ENCODE measurements at places on chromosomes 2 and 18. TPM values are rescaled to one million over a fixed set of nuclear protein-coding genes. Genes with fewer than 3 reads are reported as not detected.

- DNase-seq = peak; percentile 57
- peak overlapping the region; percentile 39 for H3K27ac ChIP-seq
- H3K4me3 ChIP-seq = no peak overlapping the region
- H3K27me3 ChIP-seq = no peaks in the 10 kb centered on the region
- peaks cover 4% of the 10 kb centered on the region for H3K36me3 ChIP-seq
These were observed 15.0 kb downstream of the IMPA2 start for GRCh38 chr18:11996190-11996754.

GRCh38 chr2:55869637-55870325 lies 53.8 kb downstream of the EFEMP1 start:
- no peak overlapping the region for H3K4me3 ChIP-seq
- H3K36me3 ChIP-seq = no peaks in the 10 kb centered on the region
- no peaks in the 10 kb centered on the region for H3K27me3 ChIP-seq
- H3K27ac ChIP-seq = no peak overlapping the region
- DNase-seq = no peak

GRCh38 chr2:190094316-190094871 lies 31.9 kb upstream of the MSTN start:
- no peaks in the 10 kb centered on the region for H3K4me1 ChIP-seq
- H3K36me3 ChIP-seq = no peaks in the 10 kb centered on the region
- DNase-seq = no peak
- no peak overlapping the region for H3K27ac ChIP-seq

DNA sequence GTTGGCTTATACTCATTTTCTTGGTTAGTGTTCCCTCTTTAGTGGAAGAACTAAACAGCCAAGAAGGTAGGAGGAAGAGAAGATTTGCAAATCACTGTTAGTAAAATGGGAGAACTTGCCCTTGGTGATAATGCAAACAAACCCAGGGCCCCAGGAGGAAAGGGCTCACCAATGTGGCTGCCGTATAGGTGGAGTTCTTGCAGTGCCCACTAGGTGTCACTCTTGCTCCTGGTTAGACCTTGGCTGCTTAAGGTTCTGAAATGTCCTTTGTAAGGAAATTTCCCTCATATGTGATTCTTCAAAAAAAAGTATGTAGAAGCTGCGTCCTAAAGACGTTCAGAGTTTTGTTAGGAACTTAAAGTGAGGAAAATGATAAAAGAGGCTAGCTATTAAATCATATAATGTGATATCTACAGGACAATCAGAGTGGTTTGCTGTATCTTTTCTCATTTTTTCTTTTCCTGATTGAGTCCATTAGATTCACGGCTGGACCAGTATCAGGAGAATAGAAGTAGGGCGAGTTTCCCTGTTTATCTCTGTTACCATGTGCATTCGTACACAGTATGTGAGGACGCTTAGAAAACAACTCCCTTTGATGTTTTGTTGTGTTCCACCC lies 48.6 kb downstream of the RPIA start:
- peaks cover 4% of the 10 kb centered on the region for H3K4me1 ChIP-seq
- peaks cover 25% of the 10 kb centered on the region for H3K36me3 ChIP-seq
- H3K4me3 ChIP-seq = no peak overlapping the region
- no peak overlapping the region for H3K27ac ChIP-seq

GRCh38 chr2:64019083-64019974 lies at the start of gene VPS54:
Gene VPS54, minus strand, starts transcription at chr2:64019428. Its CDS starts 35,429 bp downstream, at chr2:63983999.
- no peaks in the 10 kb centered on the region for H3K27me3 ChIP-seq
- DNase-seq = peak; percentile 93
- H3K4me3 ChIP-seq = peak within 1 kb of the TSS; percentile 58
- H3K27ac ChIP-seq = peak within 1 kb of the TSS; percentile 96
- peaks cover 62% of the 10 kb centered on the region for H3K4me1 ChIP-seq
- no peaks in the 10 kb centered on the region for H3K36me3 ChIP-seq

DNA sequence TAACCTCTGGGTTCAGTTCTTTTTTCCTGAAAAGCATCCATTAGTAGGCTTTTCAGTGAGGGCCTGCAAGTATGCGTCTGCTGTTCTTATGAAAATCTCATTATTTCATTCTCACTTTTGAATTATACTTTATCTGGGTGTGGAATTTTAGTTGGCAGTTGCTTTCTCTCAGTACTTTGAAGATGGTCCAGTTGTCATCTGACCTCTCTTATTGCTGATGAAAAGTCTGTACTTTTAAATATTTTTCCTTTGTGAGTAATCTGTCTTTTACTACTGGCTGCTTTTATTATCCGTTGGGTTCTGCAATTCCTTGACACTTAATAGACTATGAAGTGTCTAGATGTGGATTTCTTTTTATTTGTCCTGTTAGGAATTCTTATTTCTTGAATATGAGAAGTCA lies 307.8 kb downstream of the CYP26B1 start:
- H3K4me1 ChIP-seq = no peaks in the 10 kb centered on the region
- no peaks in the 10 kb centered on the region for H3K36me3 ChIP-seq
- no peak overlapping the region for H3K4me3 ChIP-seq
- no peak for DNase-seq

- no peaks in the 10 kb centered on the region for H3K27me3 ChIP-seq
- H3K4me3 ChIP-seq = no peak overlapping the region
- no peaks in the 10 kb centered on the region for H3K4me1 ChIP-seq
- H3K27ac ChIP-seq = no peak overlapping the region
These were observed 143.7 kb downstream of the NAPG start for GRCh38 chr18:10669441-10670100.

DNA sequence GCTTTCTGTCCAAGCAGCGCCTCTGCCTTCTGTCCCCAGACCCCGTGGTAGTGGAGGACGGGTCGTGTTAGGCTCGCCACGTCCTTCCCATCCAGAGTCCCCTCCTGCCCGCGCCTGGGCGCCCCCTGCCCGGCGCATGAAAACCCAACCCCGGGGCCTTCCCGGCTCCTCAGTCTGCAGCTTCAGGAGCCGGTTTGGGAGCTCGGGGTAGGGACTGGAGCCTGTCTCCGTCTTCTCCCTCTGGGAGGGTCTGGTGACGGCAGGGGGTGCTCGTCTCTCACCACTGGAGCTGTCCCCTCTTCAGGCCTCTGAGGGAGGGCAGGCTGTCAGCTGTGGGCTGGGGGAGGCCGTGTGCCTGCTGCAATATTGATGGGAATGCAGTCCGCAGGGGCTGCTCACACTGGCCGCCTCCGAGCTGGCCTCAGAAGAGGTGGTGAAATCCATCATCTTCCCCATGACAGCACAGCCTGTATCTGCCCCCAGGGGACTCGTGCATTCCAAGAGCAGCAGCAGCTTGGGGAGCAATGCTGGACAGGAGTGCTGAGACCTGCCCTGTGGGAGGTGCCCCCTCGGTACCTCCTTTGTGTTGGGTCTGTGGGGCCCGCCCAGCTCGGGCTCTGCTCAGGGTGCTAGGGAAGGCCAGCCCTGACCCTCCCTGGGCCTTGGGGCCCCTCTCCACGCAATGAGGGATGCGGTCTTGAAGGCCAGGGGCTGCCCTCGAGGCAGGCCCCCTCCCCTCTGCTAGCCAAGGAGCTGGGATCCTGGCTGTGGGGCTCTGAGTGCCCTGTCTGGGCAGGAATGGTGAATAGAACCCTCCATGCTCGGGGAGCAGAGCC lies 17.8 kb upstream of the KLHL30 start:
- no peak overlapping the region for H3K4me3 ChIP-seq
- no peak overlapping the region for H3K27ac ChIP-seq
- no peaks in the 10 kb centered on the region for H3K4me1 ChIP-seq
- no peaks in the 10 kb centered on the region for H3K27me3 ChIP-seq
- DNase-seq = peak; percentile 65

GRCh38 chr2:160700021-160700814 lies 206.6 kb upstream of the RBMS1 start:
- H3K27me3 ChIP-seq = no peaks in the 10 kb centered on the region
- no peaks in the 10 kb centered on the region for H3K36me3 ChIP-seq
- no peak overlapping the region for H3K4me3 ChIP-seq
- no peak overlapping the region for H3K27ac ChIP-seq

GRCh38 chr18:63882333-63883141 lies 5.0 kb upstream of the SERPINB2 start:
- DNase-seq = no peak
- H3K27ac ChIP-seq = no peak overlapping the region
- no peaks in the 10 kb centered on the region for H3K27me3 ChIP-seq
- no peaks in the 10 kb centered on the region for H3K4me1 ChIP-seq
- H3K36me3 ChIP-seq = no peaks in the 10 kb centered on the region
- H3K4me3 ChIP-seq = no peak overlapping the region

- no peaks in the 10 kb centered on the region for H3K27me3 ChIP-seq
- no peak overlapping the region for H3K27ac ChIP-seq
- H3K4me1 ChIP-seq = peaks cover 22% of the 10 kb centered on the region
- no peaks in the 10 kb centered on the region for H3K36me3 ChIP-seq
These were observed 20.1 kb upstream of the MRPL33 start for GRCh38 chr2:27751377-27751776.

DNA sequence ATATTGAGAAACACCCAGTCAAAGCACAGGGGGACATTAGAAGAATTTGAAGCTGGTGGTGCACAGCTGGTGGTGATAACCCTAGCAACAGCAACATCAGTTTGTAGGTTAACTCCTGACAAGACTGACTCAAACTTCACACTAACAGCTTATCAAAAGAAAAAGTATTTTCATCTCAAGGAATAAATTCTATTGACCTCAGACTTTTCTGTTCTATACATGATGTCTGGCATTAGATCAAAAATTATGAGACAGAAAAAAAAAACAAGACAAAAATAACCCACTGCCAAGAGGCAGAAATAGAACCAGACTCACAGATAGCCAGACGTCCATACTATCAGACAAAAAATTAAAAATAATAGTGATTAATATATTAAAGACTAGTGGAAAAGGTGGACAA lies 126.1 kb downstream of the COL6A3 start:
- no peak overlapping the region for H3K27ac ChIP-seq
- no peak for DNase-seq
- peaks cover 7% of the 10 kb centered on the region for H3K4me1 ChIP-seq
- peaks cover 22% of the 10 kb centered on the region for H3K27me3 ChIP-seq

- no peak overlapping the region for H3K4me3 ChIP-seq
- DNase-seq = no peak
- H3K4me1 ChIP-seq = peaks cover 22% of the 10 kb centered on the region
- H3K27me3 ChIP-seq = peaks cover 51% of the 10 kb centered on the region
These were observed 132.0 kb downstream of the ALPK2 start for GRCh38 chr18:58496937-58497336.

DNA sequence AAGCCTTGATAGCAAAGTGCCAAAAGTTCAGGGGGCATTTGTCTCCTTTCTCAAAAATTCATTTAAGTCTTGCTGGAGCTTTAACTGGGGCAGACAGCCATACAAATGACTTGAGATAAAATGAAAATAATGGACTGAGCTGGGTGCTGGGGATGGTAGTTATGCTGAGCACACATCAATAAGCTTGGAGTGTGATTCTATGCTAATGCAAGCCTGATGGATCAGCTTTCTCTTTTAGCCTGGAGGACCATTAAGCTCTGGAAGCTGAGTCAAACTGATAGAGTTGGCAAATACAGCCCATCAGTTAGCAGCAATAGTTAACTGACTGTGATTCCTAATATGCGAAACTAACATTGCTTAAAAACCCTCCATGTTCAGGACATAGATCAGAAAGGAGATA lies 98.0 kb downstream of the CAMKMT start:
- no peak overlapping the region for H3K27ac ChIP-seq
- no peaks in the 10 kb centered on the region for H3K27me3 ChIP-seq
- DNase-seq = no peak
- no peaks in the 10 kb centered on the region for H3K36me3 ChIP-seq
- H3K4me1 ChIP-seq = no peaks in the 10 kb centered on the region

DNA sequence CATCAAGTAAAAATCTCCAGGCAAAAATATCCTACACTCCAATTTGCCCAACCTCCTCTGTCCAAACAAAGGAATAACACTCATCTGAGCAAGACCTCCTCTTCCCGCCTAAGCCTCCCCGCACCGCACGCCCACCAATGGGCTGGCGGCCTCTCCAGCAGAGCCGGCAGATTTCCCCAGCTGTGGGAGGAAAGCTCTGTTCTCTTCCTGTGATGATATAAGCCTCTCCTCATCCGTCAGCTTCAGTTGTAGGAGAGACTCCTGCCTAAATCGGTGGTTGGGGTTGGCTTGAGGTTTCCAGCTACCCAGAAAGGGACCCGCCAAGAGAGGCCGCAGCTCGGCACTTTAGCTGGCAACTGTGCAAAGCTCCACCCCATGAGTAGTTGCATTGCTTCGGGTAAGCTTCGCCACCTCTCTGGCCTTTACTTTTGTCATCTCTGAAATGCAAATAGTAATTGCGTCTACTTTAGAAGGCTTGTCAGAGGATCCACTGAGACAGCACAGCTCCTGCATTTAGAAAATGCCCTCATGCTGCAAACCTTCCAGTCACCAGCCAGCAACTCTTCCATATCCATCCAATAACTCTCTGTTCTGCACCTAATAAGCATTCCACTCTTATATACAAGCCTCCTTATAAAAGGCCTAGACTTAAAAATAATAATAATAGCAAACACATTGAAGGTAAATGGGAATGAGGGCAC lies 146.4 kb downstream of the MYT1L start:
- DNase-seq = no peak
- H3K4me3 ChIP-seq = no peak overlapping the region
- H3K36me3 ChIP-seq = no peaks in the 10 kb centered on the region
- no peaks in the 10 kb centered on the region for H3K4me1 ChIP-seq
- H3K27ac ChIP-seq = no peak overlapping the region
- no peaks in the 10 kb centered on the region for H3K27me3 ChIP-seq

DNA sequence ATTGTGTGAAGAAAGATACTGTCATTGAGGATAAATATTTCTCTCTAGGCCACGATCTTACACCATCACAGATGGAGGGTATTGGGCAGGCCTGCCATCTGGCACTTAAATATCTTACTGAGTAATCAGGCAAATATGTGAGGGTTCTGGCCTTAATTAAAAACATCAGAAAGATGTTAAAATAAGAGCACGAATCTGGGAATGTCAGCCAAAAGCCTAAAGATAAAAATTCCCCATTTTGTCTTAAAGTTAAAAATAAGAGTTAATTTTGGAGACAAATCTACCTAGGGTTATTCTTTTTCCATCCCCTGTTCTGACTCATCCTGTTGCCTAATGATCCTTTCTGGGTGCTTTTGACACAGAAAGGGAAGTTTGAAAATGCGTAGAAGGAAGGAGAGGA lies 121.0 kb downstream of the SUCLG1 start:
- no peak for DNase-seq
- H3K36me3 ChIP-seq = no peaks in the 10 kb centered on the region
- H3K27me3 ChIP-seq = no peaks in the 10 kb centered on the region
- H3K4me3 ChIP-seq = no peak overlapping the region
- no peak overlapping the region for H3K27ac ChIP-seq

DNA sequence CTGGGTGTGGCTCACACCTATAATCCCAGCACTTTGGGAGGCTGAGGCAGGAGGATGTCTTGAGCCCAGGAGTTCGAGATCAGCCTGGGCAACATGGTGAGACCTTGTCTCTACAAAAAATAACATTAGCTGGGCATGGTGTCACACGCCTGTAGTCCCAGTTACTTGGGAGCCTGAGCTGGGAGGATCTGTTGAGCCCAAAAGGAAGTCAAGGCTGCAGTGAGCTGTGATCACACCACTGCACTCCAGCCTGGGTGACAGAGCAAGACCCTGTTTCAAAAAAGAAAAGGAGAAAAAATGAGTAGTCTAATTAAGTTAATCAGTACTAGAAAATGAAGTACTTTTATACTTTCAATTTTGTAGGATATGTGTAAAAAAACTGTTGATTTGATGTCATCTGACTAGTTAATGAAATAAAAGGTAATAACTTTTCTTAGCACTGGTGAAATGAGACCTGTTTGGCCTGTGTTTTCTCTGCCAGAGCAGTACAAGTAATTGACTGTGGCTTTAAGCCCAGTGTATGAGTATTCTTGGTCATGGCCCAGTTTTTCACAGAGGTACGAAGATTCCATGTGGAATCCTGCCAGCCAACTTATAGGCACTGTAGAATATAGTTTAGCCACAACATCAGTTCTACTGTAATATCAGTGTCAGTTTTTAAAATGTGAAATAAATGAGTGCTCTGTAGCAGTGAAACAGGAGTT lies 35.8 kb downstream of the MFSD6 start:
- no peak overlapping the region for H3K27ac ChIP-seq
- peaks cover 74% of the 10 kb centered on the region for H3K4me1 ChIP-seq
- DNase-seq = no peak

The ZNF638 gene
- 128 TPM for total RNA-seq

The RGPD3 gene
- 1.2 TPM for total RNA-seq

The AKAIN1 gene
- not detected for total RNA-seq

The SLC4A5 gene
- 3.9 TPM for total RNA-seq

The AGXT gene
- total RNA-seq = 4.3 TPM

Measured in spleen (tissue), 13 donors.